Right lung (tissue), 10 donors: ENCODE measurements at places on chromosomes 7 and 10. TPM values are rescaled to one million over a fixed set of nuclear protein-coding genes. Genes with fewer than 3 reads are reported as not detected.

DNA sequence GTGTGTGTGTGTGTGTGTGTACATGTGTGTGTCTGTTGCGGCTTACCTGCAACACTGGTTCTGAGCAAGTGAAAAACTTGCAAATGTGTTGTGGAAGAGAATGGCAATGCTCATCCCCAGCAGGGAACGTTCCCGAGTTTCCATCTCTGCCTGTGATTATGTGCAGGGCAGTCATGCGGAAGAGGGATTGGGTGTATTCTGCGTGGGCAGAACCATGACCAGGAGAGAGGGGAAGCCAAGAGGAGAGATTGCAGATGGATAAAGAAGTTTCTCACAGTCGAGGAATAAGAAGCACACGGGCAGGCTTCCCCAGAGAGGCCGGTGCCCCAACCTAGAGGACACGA, 99.9 kb downstream of the CTBP2 start:
- no peak for DNase-seq

GRCh38 chr7:126780993-126781392, 471.7 kb downstream of the GRM8 start:
- DNase-seq = no peak

DNA sequence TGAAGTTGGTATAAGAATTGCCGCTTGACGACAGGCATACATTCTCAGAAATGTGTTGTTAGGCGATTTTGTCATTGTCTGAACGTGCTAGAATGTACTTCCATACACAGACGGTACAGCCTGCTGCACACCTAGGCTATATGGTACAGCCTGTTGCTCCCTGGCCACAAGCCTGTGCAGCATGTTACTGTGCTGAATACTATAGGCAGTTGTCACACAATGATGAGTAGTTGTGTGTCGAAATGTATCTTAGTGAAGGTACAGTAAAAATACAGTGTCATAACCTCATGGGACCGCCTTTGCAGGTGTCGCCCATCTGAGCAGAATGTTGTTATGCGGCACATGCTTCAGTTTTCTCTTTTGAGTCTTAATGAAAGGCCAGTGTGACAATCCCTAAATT, 66.5 kb downstream of the SHH start:
- no peak for DNase-seq

DNA sequence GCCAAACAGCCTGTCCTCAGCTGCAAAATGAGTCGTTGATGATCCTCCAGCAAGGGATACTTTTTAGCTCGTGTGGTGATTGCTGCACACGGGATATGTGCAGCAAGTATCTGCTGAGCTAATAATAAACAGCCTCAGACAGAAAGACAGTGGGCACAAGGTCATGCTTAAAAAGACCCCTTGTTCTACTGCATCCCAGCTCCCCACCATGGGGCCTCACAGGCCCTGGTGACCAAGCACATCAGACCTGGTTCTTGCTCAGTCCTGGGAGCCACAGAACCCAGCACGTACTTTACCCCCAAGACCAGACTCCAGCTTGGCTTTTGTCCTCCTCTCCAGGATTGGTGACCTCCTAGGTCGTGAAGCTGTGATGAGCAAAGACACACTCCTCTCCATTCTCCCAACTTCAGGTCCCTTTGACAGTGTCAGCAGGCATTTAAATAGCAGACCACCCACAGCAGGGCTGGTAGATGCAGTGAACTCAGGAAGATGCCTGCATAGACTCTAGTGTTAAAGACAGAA, 50.5 kb downstream of the EGFR start:
- no peak for DNase-seq

GRCh38 chr10:126663880-126664279, 6.6 kb downstream of the C10orf90 start:
- no peak for DNase-seq

GRCh38 chr10:119233821-119234220, 26.4 kb downstream of the GRK5 start:
- no peak for DNase-seq

DNA sequence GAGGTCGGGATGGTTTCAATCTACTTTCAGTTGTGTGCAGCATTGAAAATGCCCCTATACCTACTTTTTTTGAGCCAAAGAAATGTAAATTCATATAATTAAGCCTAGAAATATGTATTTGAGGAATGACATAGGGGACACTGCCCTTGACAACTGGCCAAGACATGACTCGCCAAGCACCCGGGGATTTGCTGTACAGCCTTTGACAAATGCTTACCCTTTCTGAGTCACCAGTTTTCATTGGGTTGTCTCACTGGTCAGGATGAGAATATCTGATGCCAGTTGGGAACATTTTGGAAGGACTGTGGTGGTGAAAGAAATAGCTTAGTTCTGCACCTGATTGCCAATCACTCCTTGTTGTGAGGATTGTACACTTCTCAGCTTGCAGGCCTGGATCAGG, 166.8 kb upstream of the HABP2 start:
- DNase-seq = no peak

DNA sequence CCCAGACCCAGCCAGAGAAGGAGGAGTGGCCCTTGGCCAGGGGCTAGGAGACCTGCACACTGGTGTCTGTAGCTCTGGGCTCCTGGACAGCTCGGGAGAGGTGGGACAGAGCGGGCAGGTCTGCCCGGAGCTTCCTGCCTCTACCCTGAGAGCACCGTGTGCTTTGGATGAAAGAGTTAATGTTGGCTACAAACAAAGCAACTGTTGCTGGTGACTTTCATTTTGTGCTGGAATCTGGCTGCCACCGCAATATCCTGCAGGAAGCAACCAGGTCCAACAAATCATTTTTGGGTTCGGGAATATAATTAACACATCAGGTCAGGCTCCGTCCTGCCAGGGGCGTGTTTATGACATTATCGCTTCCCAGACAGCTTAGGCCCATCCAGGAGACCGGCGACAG, 441.8 kb upstream of the MKI67 start:
- DNase-seq = no peak

DNA sequence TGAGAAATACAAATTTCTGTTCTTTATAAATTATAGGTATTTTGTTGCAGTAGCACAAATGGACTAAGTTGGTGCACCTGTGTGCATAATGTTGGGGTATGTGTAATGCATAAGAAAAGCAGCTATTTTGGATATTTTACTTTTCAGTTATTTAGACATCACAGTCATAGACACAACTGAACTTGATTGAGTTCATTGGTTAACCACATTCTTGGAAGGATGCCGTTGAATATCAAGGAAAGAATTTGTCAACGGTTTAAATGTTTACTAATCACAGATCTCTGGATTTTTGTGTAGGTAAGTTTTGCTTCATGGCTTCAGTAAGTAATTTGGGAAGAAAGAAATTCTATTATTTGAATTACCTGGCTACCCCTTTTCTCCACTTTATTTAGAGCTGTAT, 4.1 kb downstream of the OTUD1 start:
- DNase-seq = no peak

DNA sequence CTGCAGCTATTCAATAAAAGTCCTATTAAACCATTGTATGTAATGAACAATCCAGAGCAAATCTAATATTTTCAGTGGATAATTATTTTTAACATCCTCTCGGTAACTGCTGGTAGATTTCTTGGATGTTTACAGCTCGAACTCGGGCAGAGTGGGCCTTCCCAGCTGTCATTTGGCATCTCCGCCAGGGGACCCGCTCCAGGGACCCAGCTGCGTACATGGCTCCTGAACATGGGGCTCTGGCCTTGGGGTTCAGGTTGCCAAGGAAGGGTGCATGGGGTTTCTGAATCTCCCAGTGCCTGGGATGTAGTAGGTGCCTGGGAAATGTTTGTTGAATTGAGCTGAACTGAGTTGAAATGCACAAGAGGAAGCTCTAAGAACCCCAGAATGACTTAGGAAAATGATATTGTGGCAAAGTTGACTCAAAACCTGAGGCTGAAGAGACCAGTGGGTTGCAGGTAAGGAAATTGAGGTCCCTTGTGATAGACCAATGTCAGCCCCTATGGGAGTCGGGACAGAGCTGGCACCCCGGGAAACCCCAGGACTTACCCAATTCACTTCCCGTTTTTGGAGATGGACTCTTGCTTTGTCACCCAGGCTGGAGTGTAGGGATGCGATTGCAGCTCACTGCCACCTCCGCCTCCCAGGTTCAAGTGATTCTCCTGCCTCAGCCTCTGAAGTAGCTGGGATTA, 228.4 kb downstream of the CUX1 start:
- no peak for DNase-seq

- no peak for DNase-seq
Measured at GRCh38 chr10:118737603-118738302, 17.0 kb downstream of the CACUL1 start.

- no peak for DNase-seq
Measured at GRCh38 chr10:71747039-71747531, 26.2 kb downstream of the VSIR start.

GRCh38 chr10:129760416-129760815, 203.7 kb downstream of the EBF3 start:
- no peak for DNase-seq

- DNase-seq = no peak
Measured at GRCh38 chr10:72038458-72039001, 49.8 kb downstream of the SPOCK2 start.

- no peak for DNase-seq
Measured at GRCh38 chr10:34766811-34767494, 48.1 kb downstream of the PARD3 start.

DNA sequence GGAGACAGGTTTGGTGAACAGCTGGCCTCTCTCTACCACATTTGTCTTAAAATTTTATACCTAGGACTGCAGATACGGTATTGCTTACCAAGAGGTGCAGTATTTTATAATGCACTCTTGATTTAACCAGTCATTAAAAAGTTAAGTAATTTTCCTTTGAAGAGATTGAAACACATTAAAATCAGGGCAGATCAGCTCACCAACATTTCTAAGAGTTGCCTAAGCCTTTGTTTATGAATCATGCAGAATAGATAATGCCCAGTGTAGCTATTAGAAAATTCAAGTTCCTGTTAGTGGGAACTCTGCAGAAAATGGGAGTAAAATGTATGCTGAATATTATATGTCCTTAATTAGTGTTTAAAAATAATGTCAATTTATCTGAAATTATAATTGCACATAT, 140.2 kb upstream of the PRPS1L1 start:
- DNase-seq = no peak

DNA sequence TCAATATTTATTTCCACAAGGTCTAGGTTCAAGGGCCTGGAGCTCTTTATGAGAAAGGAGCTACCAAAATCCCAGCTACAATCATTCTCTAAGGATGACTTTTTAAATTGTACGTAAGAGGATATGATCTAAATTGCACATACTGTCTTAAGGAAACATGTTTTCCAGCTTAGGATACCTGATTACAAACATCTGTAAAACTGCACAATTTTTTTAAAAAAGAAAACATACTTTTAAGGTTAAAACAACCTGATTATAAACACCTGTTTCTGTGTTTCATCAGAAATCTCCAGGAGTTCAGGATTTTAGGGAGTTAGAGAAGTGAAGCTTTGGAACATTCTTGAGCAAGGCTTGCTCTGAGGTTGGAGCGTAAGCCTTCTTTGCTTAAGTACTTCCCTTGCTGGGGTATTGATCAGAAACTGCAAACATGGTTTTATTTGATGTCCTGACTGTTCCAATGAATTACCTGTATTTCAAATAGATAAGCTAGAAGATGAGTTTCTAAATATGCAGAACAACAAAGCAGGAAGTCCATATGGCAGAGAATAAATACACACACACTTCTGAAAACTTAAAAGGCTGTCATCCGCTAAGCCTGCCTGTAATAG, 248.6 kb downstream of the GFRA1 start:
- DNase-seq = no peak

DNA sequence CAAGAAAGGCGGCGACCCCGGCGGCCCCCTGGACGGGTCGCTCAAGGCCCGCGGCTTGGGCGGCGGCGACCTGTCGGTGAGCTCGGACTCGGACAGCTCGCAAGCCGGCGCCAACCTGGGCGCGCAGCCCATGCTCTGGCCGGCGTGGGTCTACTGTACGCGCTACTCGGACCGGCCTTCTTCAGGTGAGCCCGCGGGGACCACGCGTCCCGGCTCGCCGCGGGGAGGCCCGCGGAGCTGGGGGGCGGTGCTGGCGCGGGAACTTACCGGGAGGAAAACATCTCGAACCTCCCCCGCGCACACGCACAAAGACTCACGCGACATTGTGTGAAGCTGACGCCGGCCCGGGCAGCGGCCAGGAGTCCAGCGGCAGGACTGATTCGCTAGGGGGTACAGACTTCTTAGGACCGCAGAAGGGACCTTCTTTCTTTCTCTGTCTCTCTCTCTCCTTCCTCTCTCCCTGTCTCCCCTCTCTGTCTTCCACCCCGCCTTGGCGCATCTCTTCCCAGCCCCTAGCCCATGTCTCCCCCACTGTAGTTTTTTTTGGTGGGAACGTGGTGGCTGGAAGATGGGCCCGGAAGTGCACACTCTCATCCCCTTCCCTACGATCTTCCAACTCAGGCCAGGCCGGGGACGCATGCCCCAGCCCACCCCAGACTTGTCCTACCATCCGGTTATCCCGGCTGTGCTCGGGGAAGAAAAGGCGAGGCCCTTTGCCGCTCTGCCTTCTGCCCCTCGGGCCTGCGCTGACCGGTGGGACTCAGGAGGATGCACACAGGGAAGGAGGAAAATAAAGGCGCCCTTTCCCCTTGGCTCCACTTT, 1.2 kb downstream of the EN2 start:
- no peak for DNase-seq

DNA sequence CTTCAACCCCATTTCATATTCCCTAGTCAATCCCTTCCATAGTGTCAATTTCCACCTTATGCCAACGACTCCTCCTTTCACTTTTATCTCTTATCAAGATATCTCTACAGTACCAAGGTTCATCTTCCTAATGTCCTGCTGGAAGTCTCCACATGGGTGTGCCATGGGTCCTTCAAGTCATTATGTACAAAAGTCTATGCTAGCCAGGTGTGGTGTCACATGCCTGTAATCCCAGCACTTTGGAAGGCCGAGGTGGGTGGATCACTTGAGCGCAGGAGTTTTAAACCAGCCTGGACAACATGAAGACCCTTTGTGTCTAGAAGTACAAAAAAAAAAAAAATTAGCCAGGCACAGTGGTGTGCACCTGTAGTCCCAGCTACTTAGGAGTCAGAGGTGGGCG, 47.6 kb downstream of the PRTFDC1 start:
- no peak for DNase-seq

DNA sequence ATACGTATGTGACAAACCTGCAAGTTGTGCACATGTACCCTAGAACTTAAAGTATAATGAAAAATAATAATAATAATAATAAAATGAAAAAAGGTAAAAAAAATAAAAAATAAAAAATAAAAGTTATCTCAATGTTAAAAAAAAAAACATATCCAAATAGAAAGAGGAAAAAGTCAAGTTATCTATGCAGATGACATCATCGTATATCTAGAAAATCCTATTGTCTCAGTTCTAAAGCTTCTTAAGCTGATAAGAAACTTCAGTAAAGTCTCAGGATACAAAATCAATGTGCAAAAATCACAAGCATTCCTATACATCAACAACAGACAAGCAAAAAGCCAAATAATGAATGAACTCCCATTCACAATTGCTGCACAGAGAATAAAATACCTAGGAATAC, 466.6 kb upstream of the PHF14 start:
- DNase-seq = no peak

The SUN3 gene
- polyA plus RNA-seq = not detected

The WNT2 gene
- polyA plus RNA-seq = 163 TPM

The SFXN2 gene
- 17.1 TPM for polyA plus RNA-seq

The OR9A2 gene
- polyA plus RNA-seq = not detected

The FOXI2 gene
- not detected for polyA plus RNA-seq

The INHBA gene
- 1.3 TPM for polyA plus RNA-seq

The KNDC1 gene
- polyA plus RNA-seq = 4.3 TPM

The GSTO2 gene
- polyA plus RNA-seq = 32.2 TPM
